Activated CD4-positive, alpha-beta memory T cell treated with anti-CD3 and anti-CD28 coated beads for 36 hours (primary cell): ENCODE measurements at places on chromosomes 13 and 19. TPM values are rescaled to one million over a fixed set of nuclear protein-coding genes. Genes with fewer than 3 reads are reported as not detected.

DNA sequence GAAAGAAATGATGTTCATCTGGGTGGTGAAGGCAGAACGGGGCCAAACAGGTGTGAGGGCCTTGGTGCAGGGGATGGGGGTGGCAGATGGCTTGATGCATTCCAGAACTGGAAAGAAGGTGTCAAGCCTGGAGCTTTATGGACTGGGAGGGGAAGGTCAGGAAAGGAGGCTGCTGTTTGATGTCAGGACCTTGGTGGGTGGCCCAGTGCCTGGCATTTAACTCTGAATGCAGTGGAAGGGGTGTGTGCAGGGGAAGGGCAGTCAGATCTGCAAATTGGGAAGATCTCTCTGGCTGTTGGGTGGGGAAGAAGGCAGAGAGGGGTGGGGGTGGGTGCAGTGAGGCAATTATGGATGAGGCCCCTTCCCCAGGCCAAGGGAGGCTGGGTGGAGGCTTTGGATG is 11.7 kb downstream of the KCTD15 start:
- DNase-seq = no peak

DNA sequence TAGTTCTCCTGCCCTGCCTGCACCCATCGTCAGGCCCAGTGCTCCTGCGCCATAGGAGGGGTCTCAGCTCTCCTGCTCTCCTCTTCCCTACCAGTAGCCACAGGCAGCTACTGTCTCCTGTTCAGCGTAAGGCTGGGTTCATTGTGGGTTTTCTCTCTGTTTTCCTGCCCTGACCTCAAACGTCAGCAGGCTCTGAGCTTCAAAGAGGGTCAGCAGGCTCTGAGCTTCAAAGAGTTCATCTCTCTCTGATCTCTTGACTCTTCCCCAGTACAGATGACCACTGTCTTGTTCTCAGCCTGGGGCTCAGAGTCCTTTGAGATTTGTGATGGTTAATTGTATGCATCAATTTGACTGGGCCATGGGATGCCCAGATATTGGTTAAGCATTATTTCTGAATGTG is 4.6 kb upstream of the CPB2 start:
- DNase-seq = no peak

FGF22 gene
- not detected for total RNA-seq

DAND5 gene
- not detected for total RNA-seq
